ENCODE measurements at places on chromosomes 16 and 17.

- DNase-seq: no peak
Measured at GRCh38 chr17:13750816-13751793, 149.4 kb upstream of the HS3ST3A1 start.

DNA sequence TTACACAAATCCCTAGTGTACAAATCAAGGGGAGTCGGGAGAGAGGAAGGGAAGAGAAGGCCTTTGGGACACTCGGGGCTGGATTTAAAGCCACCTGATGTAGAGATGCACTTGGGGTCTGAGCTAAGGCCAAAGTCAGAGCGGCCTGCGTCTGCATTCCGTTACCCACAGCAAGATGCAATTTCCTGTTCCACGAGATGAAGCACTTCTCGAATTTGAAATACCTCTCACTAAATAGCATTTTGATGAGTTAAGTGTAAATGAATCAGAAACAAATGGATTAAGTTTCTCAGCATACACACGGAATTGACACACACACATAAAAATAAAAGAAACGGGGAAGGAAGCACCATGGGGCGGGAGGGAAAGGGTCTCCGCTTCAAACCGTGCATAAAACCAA is 386.0 kb downstream of the SOX9 start:
- DNase-seq: no peak

GRCh38 chr16:27204312-27204915 is 1.1 kb downstream of the KDM8 start:
- DNase-seq: no peak

GRCh38 chr16:82880346-82880745 is 253.6 kb downstream of the CDH13 start:
- DNase-seq: no peak

- no peak for DNase-seq
Measured at GRCh38 chr16:4204521-4204920, 37.4 kb downstream of the SRL start.

DNA sequence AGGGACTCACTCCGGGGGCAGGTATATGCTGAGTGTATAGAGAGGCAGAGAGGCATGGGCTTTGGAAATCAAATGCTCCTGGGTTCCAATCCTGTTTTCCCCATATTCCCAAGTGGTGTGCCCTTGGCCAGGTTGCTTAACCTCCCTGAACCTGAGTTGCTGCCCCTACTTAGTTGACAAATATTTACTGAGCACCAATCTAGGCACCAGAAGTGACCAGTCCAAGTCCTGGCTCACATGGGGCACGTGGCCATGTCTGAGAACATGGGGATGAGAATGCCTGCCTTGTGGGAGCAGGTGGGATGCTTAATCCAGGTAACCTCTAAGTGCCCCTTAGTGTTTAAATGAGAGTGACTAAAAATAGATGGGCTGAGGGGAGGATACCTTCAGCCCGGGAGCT is 4.2 kb downstream of the SOCS3 start:
- DNase-seq: no peak

- no peak for DNase-seq
Measured at GRCh38 chr16:55982597-55982996, 107.4 kb upstream of the CES5A start.

Measured in GM04503 (cell line).